ENCODE measurements at places on chromosomes 13 and 19.
A peak's percentile ranks its signal among the peaks of the same experiment; 100 is the strongest.

DNA sequence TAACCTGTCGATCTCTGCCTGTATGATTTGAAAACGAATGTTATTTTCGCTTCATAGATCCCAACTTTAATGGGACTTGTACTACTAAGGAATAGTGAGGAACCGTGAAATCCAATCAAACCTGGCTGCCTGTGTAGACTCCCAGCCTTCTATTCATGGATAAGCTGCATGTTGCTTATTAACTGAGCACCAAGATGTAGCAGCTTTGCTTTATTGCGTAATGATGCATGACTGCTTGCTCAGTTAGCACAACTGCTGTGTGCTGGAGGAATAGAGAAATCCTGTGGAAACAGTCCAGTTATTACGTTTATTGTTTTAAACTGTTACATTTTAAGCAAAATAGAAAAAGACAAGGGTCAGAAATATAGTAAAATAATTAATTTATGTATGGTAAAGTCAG, 108.2 kb downstream of the SHISA2 start:
- DNase-seq = no peak

DNA sequence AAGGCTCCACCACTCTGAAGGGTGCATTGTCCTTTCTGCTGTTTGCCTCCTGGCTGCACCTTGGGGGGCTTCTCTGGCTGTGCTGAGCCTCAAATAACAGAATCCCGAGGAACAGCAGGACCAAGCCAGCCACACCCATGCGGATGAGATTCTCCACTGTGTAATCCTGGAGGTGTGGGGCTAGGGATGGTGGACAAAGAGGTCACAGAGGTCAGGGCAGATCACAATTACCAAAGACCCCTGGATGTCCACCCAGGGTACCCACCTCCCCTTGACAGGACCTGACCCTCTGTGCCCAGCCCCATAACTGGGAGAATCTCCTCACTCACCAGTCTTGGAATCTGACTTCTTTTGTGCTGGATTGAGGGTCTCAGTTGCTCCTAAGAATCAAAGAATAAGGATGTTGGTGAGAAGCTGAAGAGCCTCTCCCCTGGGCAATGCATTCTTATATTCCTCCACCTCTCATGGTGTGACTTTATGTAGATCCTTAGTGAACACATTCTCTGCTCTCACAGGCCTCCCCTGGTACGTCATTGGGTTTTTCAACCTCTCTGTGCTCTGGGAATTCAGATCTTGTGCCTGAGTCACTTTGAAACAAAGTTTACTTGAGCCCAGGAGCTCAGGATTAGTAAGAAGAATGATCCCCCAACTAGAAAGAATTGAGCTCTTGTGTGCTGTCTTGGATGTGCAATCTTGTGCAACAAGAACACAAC, 5.2 kb downstream of the LILRA4 start:
- no peak for DNase-seq

GRCh38 chr19:27974082-27974513, 1238.9 kb downstream of the UQCRFS1 start:
- DNase-seq = no peak

- no peak for DNase-seq
Measured at GRCh38 chr19:46639358-46640182, 3.6 kb upstream of the GNG8 start.

DNA sequence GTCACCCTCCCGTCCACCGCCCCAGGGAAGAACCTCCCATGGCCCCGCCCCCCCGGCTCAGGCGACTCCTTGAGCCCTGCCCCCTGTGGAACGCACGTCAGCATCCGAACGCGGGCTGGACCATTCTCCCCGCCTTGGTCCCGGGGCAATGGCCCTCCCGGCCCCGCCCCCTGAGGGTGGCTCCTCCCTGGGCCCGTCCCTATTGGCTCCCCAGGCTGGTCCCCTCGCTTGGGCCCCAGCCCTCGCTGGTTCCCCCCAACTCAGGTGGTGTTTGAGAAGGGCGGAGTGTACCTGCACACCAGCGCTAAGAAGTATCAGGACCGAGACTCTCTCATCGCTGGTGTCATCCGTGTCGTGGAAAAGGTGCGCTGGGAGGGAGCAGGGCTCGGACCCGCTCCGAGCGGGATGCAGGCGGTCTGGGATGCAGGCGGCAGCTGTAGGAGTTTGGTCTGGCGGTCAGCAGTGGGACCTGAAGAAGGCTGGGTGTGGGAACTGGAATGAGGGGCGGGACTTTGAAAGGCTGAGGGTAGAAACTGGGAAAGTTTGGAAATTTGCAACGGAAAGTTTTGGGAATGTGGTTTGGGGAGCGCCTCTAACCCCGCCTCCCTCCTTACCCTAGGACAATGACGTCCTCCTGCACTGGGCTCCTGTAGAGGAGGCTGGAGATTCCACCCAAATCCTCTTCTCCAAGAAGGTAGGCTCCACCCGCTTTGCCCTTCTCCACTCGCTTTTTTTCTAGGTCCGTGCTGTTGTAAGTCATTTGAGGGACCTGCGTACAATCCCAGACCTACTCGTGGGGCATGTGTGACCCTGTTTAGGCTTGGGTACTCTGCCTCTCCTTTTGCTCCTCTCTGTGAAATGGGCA, 609 bp downstream of the TBC1D17 start:
- peak; percentile 82 for DNase-seq

DNA sequence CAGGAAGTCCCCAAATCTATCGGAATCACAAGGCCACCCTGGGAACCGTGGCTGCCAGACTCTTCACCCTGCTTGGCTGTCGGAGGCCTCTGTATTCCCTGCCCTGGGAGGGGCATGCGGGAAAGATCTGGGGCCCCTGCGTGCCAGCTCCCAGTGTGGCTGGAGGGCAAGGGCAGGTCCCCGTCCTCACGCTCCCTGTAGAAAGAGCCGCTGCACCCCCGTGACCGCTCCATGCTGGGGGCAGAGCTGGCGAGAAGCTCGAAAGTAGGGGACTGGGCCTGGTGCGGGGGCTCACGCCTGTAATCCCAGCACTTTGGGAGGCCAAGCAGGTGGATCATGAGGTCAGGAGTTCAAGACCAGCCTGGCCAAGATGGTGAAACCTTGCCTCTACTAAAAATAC, 208.4 kb upstream of the SOX1 start:
- no peak for DNase-seq

DNA sequence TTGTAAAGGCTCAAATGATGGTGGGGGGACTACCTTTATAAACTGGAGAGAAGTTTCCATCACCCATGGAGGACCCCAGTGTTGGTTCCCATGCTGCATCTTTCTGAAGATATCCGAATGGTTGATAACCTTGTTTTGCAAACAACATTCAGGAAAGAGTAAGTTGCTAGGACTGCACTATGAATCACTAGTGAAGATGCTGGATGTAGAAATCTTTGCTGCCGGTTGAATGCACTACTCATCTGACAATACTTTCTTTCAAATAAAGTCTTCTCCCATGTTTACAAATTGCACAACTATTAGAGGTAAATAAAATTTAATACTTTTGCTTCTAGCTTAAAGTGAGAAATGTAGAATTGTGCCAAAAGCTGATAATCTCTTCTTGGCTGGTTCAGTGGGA, 198.4 kb upstream of the SLITRK6 start:
- no peak for DNase-seq

GRCh38 chr19:6778386-6778785, 5.9 kb downstream of the VAV1 start:
- DNase-seq = no peak

- no peak for DNase-seq
Measured at GRCh38 chr13:68168448-68168847, 938.3 kb upstream of the PCDH9 start.

DNA sequence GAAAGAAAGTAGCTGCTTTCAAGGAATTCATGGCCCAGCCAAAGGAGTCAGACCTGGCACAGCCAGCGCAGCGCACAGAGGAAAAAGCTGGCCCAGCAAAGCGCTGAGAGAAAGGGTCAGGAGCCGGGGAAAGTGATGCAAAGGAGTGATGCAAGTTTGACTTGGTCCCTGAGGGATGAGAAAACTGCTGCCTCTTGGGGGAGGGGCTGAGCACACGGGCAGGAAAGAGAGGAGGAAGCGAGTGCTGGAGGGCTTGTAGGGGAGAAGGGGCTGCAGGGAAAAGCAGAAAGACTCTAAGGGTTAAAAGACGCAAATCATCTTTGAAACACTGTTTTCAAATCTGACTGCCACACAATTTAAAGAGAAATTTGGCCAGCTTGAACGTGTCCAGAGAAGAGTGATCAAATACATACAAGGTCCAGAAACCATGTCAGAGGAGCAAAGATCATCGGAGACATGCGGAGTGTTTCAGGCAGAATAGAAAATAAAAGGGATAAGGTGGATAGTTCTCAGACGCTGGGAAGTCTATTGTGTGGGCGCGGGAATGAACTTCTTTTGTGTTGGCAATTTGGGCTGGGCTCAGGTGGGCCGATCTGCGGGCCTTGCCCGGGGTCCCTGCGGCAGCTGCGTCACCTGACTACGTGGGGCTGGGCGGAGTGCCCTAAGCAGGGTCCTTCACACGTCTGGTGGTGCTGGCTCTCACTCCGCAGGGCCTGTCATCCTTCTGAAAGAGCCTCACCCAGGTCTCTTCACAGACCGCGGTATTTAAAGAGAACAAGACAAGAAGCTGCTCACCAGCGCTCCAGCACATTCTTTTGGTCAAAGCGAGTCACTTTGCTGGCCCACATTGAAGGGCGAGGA, 18.1 kb downstream of the N4BP2L1 start:
- no peak for DNase-seq

DNA sequence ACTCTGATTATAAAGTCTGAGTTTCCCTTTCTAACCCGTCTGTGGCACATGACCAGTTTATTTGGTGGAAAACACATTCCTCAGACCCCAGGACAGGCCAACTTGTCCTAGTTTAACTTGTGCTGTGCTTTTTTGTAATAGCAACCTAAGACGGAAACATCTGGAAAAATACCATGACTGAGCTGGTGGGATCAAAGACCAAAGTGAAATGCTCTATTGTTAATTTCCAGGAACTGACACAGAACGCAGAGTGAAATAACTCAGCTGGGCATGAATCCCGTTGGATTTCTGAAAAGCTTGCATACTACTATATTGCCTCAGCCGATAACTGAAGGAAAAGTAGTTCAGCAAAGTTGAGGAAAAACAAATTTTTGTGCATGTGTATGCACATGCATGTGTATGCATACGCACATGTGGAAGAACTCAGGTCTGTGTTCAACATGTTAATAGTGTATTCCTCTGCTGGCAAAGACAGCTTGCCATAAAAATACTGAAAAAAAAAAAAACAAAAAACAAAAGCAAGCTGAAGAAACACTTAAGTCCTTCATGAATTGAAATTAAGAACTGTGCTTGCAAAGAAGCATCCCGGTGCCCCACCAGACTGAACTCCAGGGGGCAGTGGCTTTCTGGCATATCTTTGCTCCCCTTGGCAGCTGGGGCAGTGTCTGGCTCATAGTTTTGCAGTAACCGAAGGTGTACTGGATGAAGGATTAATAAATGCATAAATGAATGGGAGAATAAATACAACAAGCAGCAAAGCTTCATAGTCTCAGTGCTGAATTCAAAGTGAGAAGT, 187.8 kb downstream of the LHFPL6 start:
- DNase-seq = no peak

- DNase-seq = no peak
Measured at GRCh38 chr13:106213028-106213757, 322.3 kb downstream of the EFNB2 start.

DNA sequence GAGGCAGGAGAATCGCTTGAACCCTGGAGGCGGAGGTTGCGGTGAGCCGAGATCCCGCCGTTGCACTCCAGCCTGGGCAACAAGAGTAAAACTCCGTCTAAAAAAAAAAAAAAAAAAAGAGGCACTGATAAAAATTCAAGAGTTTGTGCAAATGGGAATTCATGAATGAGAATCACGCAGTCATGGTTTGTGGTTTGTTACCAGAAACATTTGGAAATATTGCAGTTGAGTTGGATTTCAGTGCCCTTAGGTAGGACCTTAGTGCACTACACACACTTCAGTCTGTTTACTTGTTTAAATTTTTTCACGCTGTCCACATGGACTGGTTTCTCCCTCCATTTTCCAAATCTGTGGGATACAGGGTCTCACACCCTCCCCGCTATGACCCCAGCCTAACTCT, 28.4 kb downstream of the ZNF844 start:
- DNase-seq = no peak
